ENCODE measurements at places on chromosomes 7 and 10. TPM values are rescaled to one million over a fixed set of nuclear protein-coding genes. Genes with fewer than 3 reads are reported as not detected.

The DENND2A gene
- 17.8 TPM for total RNA-seq

DNA sequence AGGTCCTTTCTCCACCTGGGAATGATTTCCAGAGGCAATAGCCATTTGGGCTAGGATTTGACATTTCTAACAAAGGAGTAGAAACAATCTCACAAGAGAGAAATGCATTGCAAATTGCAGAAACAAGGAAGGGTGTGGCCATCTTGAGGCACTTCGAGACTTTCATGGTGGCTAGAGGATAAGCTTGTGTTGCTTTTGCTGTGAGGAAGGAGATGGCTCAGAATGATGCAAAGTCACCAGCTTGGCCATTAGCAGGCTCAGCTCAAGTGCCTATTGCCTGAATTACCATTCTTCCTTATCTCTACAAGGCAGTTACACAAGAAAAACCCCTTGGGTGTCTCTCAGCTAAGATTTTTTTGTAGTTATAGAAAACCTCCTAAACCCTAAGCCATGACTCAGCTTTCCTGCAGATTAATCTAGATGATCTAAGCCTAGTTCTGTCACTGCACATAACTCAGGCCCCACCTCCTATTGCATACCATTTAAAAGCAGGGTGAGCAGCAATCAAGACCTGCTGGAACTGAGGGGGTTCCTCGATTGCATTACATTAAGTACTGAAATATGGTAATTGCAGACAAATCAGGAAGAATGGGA, 683.1 kb downstream of the NRG3 start:
- no peak for DNase-seq

- peak; percentile 26 for DNase-seq
These were observed 1.1 kb downstream of the CUX1 start for GRCh38 chr7:101818287-101819071.

The LOXL4 gene
- total RNA-seq, result 1.8 TPM

The SPDYE9 gene
- not detected for total RNA-seq

The MYL10 gene
- total RNA-seq, result not detected

GRCh38 chr10:124171561-124171960, 78.2 kb upstream of the CHST15 start:
- DNase-seq, result no peak
